GM18507 (cell line): ENCODE measurements at places on chromosomes 4 and X.

- DNase-seq, result no peak
These were observed 21.1 kb upstream of the PAPSS1 start for GRCh38 chr4:107740950-107741701.

GRCh38 chr4:147096667-147097604 is 151.3 kb upstream of the TTC29 start:
- DNase-seq, result no peak

DNA sequence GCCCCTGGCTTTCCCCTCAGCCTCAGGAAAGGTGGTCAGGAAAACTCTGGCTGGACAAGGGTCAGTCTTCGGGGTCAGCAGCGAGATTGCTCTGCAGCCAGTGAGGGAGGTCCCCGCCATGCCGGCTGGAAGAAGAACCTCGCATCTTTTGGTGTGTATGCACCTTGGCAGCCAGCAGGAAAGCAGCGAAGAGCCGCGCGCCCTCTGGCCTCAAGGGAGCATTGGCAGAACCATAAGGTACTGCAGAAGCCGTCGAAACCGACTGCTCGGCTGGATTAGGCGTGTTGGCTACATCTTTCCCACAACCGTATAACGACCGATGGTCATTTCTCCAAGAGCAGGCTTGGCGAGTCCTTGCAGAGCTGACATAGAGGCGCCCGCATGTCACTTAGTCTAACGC is 48.3 kb downstream of the GPR143 start:
- no peak for DNase-seq

DNA sequence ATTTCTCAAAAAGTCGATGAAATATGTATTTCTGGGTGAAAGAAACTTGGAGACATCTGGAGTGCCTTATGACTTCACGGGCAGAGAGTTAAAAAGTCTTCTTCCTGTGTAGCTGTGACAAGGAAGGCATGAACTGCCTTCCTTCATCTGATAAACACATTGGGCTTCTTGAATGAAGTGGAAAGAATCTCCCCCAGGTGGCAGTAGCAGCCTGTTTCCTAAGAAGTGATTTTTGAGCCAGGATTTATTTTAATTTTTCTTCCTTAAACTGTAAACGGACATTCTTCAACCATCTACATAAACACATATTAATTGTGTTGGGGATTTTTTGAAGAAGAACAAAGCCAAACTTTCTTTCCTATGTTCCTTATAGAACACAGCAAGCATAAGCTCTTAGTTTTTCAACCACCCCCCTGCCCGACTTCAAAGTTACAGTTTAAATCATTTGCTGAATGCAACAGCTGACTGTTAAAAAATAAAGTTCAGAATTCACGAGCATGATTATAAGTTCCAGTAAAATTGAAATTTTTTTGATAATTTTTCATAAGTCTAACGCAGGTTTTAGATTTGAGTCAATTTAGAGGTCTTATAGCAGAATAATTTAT is 980 bp upstream of the GIMD1 start:
- peak; percentile 0 for DNase-seq

GRCh38 chr4:147050356-147050765 is 104.7 kb upstream of the TTC29 start:
- no peak for DNase-seq

DNA sequence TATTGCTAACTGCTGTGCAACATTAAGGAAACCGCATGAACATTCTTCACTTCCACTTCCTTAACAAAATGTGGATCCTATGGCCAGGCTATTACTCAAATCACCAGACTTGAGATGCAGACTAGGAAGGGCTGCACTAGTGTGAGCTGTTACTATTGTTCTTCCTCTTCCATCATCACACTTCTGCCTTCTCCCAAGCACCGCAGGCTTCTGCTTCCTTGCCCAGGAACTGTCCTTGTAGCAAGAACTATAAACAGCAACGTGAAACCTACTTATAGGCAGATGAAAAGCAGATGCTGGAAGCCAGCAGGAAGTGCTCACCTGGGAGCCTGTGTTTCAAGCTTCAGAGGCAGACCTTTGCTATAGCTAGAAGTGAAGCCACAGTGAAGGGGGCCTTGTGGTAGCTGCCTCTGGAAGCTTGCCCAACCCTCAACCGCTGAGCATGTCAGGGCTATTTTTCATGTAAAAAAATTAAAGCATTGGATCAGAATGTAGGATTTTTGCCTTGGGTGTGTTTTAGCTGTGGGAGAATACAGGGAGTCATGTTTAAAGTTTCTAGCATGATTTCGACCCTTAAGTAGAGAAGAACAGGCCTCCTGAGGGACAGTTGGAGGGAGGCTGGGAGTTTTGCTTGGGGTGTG is 43.9 kb downstream of the CLNK start:
- DNase-seq, result no peak

DNA sequence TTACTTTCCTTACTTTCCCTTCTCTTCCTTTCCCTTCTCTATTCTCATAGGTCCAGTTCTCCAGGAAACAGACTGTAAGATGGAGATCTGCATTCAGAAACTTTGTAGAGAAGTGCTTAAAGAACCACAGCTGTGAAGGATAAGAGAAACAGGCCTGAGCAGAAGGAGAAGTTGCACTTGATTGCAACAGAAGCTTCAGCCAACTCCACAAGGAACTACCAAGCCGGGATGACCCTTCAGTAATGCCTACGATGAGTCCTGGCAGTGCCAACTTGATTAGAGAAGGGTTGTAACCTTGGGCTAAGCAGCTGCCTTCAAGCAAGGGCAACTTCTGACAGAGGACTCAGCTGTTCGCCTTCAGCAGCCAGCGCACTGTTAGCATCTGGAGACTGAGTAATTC is 413.3 kb upstream of the RASGEF1B start:
- DNase-seq, result no peak

DNA sequence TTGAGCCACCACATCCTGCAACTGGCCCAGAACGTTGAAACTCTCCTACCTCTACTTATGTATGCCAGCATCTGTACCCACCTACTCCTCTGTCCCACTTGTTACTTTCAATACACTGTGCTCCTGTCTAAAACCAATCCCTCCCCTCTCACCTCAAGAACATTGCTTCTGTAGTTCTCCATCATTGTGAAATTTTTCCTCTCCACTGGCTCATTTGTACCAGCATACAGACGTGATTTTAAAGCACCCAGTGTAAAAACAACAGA is 25.5 kb upstream of the USO1 start:
- DNase-seq, result no peak
